Keratinocyte (primary cell): ENCODE measurements at places on chromosomes 5 and 9. TPM values are rescaled to one million over a fixed set of nuclear protein-coding genes. Genes with fewer than 3 reads are reported as not detected.

The HRH2 gene
- polyA plus RNA-seq = 0.08 TPM in 1 of 3 replicates, not detected in the others

The GRIA1 gene
- not detected in 3 replicates for polyA plus RNA-seq

The SGCD gene
- polyA plus RNA-seq = not detected in 3 replicates

The DAB2IP gene
- polyA plus RNA-seq = 28.6 to 36.6 TPM (median 30.9 TPM) in 3 replicates

The PCDHGB2 gene
- 0.12 to 0.15 TPM (median 0.12 TPM) in 3 replicates for polyA plus RNA-seq

The LRRC26 gene
- not detected in 3 replicates for polyA plus RNA-seq

The NR6A1 gene
- 1.1 to 1.9 TPM (median 1.8 TPM) in 3 replicates for polyA plus RNA-seq

The PCDHB8 gene
- not detected in 3 replicates for polyA plus RNA-seq

The ANKRD18B gene
- polyA plus RNA-seq = 1.1 to 16.9 TPM (median 2.9 TPM) in 3 replicates

The PCA3 gene
- not detected in 3 replicates for polyA plus RNA-seq

- no peak for DNase-seq
These were observed 9.4 kb downstream of the BBLN start for GRCh38 chr9:128169492-128169891.

GRCh38 chr9:113592876-113593575 is 129.5 kb downstream of the RGS3 start:
- DNase-seq = no peak

- no peak for DNase-seq
These were observed 5.9 kb upstream of the SLC6A7 start for GRCh38 chr5:150184006-150184405.

DNA sequence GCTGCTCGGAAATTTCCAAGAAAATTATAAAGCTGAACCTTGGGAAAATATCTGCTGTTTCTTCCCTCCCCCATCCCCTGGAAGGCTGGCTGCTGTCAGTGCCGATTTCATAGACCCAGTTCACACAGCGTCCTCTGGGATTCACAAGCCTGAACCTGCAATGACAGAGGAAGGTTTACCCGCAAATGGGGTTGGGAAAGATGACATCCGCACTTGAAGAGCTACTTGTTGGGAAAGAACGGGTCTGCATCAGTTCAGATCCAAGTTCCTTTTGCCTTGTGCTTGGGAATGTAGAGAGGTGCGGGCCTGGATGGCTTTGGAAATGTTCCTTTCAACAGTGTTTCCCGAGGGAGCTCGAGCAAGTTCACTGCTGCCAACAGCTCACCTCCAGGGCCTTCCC is 13.9 kb downstream of the PCDH12 start:
- DNase-seq = no peak

DNA sequence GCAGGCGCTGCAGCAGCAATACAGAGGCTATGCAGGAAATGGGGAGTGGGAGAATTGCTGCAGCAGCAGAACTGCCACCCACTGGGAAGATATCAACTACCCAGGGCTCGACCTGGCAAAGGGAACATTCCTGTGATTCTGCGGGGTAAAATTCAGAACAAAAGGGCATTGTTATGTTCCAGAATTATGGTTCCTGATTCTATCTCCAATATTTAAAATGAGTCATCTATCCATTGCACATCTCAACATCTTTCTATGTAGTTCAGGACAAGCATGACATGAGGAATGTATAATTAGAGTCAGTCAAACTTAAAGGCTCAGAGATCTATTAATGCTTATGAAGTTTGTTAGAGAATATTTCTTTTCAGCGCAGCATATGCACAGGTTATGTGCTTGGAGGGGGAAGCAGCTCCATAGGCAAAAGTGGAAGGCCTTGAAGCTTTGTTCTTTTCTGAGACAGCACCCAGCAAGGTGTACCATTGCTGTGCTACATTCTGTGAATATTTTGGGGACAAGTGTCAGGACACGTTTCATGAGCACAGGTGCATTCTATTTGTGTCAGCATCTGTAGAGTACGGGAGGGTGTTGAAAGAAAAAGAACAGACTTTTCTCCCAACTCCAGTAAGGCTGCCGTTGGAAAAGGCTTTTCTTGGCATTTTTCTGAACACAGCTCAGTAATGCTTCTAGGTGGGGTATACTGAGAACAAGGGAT is 395.6 kb upstream of the MPDZ start:
- DNase-seq = no peak

DNA sequence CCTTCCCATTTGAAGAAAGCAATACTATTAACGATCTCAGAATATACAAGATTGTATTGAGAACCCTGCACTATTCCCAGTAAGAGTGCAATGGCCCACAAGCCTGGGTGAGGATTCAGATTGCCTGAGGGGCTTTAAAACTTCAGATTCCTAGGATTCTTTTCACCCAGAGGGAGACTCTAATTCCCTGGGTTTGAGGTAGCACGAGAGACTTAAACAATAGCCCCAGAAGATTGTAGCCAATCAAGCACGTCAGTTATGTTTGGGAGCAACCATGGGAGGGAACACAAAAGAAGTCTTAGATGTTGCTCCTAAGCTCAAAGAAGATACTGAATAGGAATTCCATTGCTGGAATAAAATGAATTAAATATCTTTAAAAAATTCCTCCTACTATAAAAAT is 17.9 kb downstream of the MRPS27 start:
- DNase-seq = no peak

GRCh38 chr5:145225529-145225928 is 609.6 kb downstream of the PRELID2 start:
- DNase-seq = no peak

- no peak for DNase-seq
These were observed 36.1 kb downstream of the DAP start for GRCh38 chr5:10724781-10725507.

- no peak for DNase-seq
These were observed at the start of gene GARNL3 for GRCh38 chr9:127264462-127265219. Gene GARNL3, plus strand, starts transcription at chr9:127264774. Its CDS starts 104 bp downstream, at chr9:127264878.

DNA sequence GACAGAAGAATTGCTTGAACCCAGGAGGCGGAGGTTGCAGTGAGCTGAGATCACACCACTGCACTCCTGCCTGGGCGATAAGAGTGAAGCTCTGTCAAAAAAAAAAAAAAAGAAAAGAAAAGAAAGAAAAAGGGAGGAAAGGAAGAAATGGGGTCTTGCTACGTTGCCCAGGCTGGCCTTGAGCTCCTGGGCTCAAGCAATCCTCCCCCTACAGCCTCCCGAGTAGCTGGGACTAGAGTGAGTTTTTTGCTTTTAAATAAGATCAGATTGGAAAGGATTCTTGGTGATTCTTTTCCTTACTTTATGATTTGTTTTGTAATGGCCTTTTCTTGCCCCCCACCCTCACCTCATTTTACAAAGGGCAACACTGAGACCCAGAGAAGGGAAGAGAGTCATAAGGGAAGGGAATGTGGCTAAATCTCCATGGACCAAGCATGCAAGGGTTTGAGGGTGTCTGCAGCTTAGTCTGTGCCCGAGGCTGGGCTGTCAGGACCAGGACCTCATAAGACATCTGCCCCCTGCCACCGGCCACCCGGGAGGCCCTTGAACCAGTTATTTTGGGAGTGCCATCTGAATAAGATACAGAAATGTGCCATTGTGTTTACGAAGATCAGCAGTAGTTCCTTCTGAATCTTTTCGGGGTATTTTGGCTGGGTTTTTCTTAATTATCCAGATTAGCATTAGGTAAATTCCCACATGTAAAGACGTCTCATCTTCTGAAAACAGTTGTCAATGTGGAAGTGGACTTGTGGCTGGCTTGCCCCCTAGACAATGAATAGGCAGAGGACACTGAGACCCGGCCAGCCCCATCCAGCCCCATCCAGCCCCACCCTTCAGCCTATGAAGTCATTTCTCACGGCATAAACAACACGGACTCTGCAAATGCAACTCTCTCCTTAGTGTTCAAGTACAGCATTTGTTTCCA is 44.5 kb upstream of the GRHPR start:
- DNase-seq = no peak

- DNase-seq = no peak
These were observed 63.6 kb upstream of the UBAC1 start for GRCh38 chr9:136024696-136025316.

DNA sequence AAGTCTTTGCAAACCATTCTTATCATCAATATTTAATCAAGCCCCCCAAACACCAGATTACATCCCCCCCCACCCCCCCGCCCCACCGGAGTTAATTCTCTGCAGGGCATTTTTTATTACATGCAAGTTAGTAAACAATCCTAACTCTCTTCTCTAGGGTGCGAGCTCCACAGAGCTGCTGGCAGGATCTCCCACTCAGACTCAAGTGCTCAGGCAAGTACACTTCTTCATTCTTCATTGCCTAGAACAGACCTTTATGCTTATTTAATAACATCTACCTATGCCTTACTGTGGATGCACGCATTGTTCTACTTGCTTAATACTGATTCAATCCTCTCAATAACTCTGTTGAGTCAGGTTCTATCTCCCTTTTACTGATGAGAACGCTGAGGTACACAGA is 9.9 kb downstream of the SAXO1 start:
- no peak for DNase-seq

DNA sequence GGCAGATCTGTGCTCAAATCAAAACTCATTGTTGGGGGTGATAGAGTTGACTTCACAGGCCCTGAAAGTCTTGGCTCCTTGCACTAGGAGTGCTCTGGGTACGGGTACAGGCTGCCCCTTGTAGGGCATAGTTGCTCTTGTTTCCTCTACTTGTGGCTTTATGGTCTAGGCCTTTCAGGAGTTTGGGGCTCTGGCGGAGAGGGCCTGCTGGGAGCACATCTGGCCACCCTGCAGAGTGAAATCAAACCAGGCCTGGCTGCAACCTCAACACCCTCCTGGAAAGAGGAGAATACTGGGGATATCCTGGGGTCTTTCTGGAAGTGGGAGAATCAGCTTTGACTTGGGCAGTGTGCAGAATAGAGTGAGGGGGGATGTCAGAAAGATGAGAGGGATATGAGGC is 1.5 kb downstream of the TGFBI start:
- DNase-seq = no peak

DNA sequence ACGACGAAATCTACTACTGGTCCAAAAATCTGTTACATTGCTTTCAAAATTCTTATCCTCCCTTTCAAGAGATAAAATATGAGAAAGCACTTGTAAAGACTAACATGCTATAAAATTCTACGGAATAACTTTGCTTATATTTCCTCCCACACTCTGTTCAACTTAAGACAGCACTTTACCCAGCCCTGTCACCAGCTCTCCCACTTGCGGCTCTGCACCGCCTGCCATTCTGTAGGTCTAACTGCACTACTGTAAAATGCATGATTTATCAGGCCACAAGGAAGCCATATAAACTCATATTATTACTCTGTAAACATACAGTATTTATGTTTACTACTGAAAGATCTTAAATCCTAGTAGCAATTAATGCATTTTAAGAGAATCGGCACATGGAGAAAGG is 11.4 kb downstream of the CTNND2 start:
- no peak for DNase-seq

DNA sequence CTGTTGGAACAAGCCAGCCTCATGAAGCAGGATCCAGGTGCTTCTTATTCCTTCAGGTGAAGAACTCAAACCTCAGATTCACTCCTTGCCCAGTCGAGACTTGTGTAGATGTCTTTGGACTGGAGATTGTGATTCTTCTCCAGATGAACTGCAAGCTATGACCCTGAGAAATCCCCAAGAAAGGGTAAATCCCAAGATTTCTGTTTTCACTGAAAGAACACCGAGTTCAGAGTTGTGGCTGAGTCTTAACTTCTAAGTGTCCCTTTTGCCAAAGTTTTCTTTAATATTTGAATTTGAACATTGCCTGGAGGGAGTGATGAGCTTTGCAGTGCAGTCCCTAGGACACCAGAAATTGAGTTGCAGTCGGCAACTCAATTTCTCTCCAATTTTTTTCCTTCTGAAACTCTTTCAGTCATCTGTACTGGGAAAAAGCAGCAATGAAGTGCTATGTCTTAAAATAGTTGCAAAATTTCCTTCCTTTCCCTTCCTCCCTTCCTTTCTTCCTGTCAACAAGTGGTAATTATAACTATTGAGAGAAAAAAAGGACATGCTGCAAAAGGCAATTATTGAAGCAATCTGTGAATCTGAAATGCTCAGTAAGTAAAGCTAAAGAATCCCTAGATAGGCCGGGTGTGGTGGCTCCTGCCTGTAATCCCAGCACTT is 56.1 kb downstream of the ANKRD55 start:
- DNase-seq = no peak

DNA sequence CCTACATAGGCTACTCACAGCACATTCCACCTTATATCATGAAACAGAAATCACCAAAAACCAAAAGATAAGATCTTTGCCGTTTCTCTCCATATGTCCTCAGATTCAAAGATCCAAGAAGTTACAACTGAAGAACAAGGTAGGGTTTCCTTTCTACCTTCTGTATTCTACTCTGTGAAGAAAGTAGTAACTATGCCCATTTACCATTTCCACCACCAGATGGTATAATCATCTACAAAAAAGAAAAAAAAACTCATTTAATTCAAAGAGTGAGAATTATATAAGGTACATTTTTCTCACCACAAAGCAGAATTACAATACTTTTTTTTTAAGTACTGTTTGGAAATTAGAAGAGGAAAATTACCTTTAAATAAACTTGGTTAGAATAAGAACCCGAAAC is 172.6 kb upstream of the PTGER4 start:
- DNase-seq = no peak

DNA sequence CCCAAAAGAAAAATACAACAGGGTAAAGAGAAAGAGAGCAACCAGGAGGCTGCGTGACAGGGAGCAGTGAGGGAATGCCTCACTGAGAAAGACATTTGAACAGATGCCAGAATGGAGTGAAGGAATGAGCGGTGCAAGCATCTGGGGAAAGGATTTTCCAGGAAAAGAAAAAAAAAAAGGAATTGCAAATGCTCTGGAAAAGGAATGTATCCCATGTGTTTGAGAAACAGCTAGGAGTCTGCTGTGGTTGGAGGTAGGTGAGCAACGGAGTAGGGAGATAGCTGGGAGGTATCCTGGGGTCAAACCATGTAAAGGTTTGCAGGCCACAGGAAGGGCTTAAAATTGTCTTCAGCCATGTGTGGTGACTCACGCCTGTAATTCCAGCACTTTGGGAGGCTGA is 23.6 kb upstream of the CEMIP2 start:
- no peak for DNase-seq

- DNase-seq = no peak
These were observed 177.6 kb downstream of the MUSK start for GRCh38 chr9:110846215-110846614.

GRCh38 chr9:83714329-83714728 is 6.6 kb upstream of the UBQLN1 start:
- DNase-seq = no peak

DNA sequence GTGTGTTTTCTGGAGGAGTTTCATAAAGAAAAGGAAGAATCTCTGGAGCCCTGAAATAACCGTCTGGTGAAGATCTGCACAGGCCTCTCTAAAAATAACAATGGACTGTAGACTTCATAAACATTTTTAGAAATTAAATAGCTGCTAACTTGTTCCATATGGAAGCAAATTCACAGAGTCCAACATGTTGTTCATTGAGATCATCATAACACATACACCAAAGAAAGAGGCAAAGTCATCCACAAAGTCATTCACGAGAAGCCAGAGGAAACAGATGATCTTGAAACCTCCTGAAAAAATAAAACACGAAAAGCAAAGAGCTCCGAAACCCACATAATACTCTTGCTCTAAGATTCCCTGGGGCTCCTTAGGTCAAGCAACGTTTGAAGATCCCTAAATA is 347.8 kb downstream of the EFNA5 start:
- DNase-seq = no peak
